ENCODE measurements at places on chromosomes 6 and 20.

DNA sequence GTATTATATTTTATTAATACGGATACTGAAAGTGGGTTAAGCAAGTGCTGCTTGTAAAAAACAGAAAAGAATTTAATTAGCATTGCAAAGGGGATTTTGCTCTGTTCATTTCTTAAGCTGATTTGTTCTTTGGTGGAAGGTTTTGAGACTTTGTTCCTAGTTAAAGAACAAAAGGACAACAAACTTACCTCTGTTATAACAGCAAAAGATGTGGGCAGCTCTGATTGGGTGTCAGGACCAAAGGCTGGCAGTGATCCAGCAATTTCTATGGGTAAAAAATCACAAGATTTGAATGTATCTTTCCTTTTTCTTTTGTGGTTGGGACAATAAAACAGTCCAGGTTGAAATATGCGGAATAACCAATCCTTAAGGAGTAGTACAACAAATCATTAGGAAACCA lies 68.8 kb downstream of the IMPG1 start:
- DNase-seq: no peak

- no peak for DNase-seq
Observed at GRCh38 chr20:7673841-7674240, 266.4 kb downstream of the HAO1 start.

GRCh38 chr6:11366183-11366933 lies 133.9 kb upstream of the NEDD9 start:
- no peak for DNase-seq

DNA sequence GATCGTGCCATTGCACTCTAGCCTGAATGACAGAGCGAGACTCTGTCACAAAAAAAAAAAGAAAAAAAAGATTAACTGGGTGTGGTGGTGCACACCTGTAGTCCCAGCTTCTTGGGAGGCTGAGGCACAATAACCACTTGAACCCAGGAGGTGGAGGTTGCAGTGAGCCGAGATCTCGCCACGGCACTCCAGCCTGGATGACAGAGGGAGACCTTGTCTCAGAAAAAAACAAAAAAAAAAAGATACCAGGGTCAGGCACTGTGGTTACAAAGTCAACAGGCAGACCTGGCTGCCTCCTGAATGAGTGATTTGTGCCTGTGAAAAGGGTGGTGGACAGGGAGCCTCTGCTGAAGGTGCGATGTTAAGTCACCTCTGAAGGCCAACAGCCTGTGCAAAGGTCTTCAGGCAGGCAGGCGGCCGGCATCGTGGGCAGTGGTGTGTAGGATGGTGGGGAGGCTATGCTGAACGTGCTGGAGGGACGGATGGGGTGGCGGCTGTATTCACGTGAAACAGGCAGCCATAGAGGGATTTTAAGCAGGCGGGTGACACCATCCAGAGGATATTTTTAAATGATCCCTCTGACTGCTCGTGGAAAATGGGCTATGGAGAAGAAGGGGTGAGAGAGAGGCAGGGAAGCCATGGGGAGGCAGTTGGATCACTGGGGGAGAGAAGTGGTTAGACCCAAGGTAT lies 41.4 kb downstream of the NOL4L start:
- no peak for DNase-seq

GRCh38 chr6:32210191-32210601 lies 13.7 kb downstream of the NOTCH4 start:
- DNase-seq: no peak

GRCh38 chr20:12679447-12679846 lies 329.3 kb upstream of the SPTLC3 start:
- no peak for DNase-seq

- no peak for DNase-seq
Observed at GRCh38 chr6:32058511-32058963, 20.3 kb downstream of the CYP21A2 start.

- no peak for DNase-seq
Observed at GRCh38 chr6:72182337-72183246, 296.2 kb downstream of the RIMS1 start.

DNA sequence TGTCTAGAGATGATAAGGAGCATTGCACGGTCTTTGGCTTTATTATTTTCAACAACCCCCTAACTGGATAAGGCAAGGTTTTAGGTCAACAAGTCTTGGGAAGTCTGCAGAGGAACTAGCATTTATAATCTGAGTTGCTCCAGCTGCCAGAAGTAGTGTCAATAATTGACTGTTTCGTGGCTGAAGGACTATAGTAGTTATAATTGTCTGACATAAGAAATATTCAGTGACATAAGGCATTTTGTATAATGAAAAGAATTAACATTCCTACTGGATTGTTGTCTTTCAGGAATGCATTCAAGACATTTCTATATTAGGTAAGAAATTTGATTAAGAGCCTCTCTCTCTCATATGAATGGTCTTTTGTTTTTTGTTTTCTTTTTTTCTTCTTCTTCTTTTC lies 136.9 kb upstream of the SGK1 start:
- DNase-seq: no peak

DNA sequence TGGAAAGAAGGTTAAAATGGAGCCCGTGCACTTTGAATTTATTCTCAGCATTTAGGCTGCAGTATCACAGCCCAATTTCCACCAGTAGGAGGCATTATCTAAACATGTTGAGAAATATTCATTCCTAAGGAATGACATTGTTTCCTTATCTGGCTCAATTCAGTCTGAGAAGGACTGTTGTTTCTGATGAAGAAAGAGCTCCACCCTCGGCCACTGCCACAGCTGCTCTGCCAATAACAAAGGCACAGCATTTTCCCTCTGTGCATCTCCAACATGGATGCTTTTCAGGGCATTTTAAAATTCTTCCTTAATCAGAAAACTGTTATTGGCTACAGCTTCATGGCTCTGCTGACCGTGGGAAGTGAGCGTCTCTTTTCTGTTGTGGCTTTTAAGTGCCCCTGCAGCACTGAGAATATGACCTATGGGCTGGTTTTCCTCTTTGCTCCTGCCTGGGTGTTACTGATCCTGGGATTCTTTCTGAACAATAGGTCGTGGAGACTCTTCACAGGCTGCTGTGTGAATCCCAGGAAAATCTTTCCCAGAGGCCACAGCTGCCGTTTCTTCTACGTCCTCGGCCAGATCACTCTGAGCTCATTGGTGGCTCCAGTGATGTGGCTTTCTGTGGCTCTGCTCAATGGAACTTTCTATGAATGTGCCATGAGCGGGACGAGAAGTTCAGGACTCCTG lies at the start of gene CALHM5:
CALHM5 (plus strand) TSS at position 216 of the 687 bp plus-strand sequence; CDS start at position 274, 58 bp downstream.
- no peak for DNase-seq

DNA sequence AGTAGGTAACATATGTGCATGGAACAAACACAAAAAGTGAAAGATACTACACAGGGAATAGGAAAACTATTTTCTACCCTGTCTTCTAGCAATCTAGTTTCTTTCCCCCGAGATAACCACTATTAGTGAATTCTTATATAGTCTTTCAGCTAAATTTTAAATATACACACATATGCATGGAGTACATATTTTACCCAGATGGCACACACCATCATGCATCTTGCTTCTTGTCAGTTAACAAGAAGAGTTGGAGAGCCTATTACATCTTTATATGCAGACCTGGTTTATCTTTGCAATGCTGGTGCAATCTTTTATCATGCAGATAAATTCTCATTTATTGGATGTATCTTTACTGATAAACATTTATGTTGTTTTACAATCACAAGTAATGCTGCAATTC lies 100.4 kb downstream of the OTOR start:
- DNase-seq: no peak

GRCh38 chr6:90712114-90712513 lies 125.2 kb upstream of the MAP3K7 start:
- DNase-seq: no peak

- peak; percentile 49 for DNase-seq
Observed at GRCh38 chr6:35327349-35328027, 14.9 kb upstream of the PPARD start.

- no peak for DNase-seq
Observed at GRCh38 chr20:51272401-51272800, 249.5 kb upstream of the KCNG1 start.

GRCh38 chr20:63738687-63739129 lies 868 bp upstream of the SLC2A4RG start:
- no peak for DNase-seq

DNA sequence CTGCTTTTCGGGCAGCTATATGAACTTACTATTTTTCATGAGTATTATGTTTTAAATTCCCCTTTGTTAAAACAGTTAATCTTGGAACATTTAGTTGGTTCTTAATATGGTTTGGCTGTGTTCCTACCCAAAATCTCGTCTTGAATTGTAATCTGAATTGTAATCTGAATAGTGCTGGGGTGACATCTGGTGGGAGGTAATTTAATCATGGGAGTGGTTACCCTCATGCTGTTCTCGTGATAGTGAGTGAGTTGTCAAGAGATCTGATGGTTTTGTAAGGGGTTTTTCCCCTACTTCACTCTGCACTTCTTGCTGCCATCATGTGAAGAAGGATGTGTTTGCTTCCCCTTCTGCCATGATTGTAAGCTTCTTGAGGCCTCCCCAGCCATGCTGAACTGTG lies 305.4 kb upstream of the MAP3K7 start:
- no peak for DNase-seq

- DNase-seq: no peak
Observed at GRCh38 chr20:47181056-47181862, 175.2 kb downstream of the ZMYND8 start.

Data from activated B cell treated with CpG ODN at 0.5 μM for 24 hours (primary cell).